Kidney epithelial cell (primary cell): ENCODE measurements at places on chromosomes 5 and 9. TPM values are rescaled to one million over a fixed set of nuclear protein-coding genes. Genes with fewer than 3 reads are reported as not detected.

Gene CATSPER3
- 0.13 TPM in 1 of 2 replicates, not detected in the other for total RNA-seq

Gene GFPT2
- 4.0 and 7.7 TPM in 2 replicates for total RNA-seq

GRCh38 chr5:148343046-148343407 lies 7.7 kb downstream of the SPINK9 start:
- DNase-seq = no peak

GRCh38 chr5:71810023-71810422 lies 90.9 kb downstream of the CARTPT start:
- DNase-seq = no peak
